ENCODE measurements at places on chromosomes 4 and X.

GRCh38 chr4:47340914-47341313, 122.6 kb downstream of the COMMD8 start:
- no peak for DNase-seq

GRCh38 chr4:15765910-15766697, 12.0 kb upstream of the CD38 start:
- DNase-seq, result no peak

GRCh38 chr4:8599657-8600056, 7.1 kb downstream of the CPZ start:
- DNase-seq, result no peak

GRCh38 chrX:118373538-118373937, 27.6 kb downstream of the WDR44 start:
- DNase-seq, result no peak

GRCh38 chrX:18017411-18017810, 156.3 kb upstream of the RAI2 start:
- no peak for DNase-seq

DNA sequence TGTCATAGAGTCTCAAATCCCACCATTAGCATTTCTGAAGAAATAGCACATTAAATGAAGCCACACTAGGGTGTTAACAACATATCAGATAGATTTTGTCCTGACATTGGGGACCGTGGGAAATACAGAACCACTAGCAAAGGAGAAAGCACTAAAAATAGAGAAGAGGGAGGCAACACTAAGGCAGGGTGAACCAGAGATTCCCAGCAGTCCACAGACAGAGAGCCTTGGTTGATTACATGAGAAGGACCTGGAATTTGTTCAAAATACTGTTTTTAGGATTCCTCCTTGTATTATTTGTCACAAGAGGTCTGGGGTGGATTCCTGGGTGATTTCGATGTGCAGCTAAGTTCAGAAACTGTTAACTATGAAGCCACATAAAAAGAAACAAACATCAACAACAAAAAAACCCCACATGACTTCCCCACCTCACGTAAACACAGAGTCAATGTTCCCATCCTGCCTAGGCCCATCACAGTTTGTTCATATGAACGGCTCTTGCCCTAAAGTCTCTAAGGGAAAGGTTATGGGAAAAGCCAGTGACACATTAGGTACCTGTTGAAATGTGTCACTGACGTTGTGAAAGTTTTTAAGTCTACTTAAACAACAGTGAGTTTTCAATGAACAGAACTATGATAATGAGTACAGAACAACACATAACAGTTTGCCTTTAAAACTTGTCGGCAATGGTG, 23.6 kb upstream of the GRSF1 start:
- DNase-seq, result no peak

- DNase-seq, result no peak
These were observed 13.3 kb upstream of the TBC1D19 start for GRCh38 chr4:26570596-26570995.

GRCh38 chr4:75892508-75892907, 9.7 kb downstream of the PPEF2 start:
- peak; percentile 58 for DNase-seq

DNA sequence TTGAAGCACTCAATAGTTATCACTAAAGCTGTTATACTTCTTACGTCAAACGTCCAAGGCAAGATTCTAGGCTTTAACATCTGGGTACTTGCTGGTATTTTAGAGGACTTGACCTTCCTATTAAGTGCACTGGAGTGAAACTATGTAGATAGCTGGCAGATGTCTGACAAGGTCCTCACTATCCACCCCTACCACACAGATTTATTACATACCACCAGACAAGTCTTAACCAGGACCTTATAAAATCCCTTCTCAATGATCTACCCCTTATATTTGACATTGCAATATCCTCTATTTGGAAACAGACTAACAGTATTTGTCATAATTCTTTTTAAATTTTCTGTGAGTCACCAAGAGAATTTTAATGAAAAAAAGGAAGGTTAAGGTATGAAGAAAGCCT, 78.8 kb downstream of the PDGFC start:
- no peak for DNase-seq

DNA sequence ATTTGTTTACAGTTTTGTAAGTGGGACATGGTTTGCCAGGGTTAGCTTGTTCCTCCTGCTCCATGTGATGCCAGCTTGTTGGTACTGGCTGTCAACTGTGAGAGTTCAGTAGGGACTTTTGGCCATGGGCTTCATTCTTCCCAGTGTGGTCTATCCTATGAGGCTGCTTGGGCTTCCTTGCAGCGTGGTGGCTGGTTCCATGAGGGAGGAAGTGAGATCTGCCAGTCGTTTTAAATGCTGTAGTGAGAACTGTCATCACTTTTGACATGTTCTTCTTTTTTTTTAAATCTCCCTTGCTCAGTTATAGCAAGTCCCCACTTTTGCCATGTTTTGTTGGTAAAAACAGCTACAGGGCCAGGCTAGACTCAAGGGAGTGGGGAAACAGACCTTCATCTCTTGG, 15.9 kb downstream of the NSD2 start:
- no peak for DNase-seq

GRCh38 chr4:35516102-35516501, 728.2 kb downstream of the ARAP2 start:
- DNase-seq, result no peak

- peak; percentile 36 for DNase-seq
These were observed 487 bp downstream of the HMGB2 start for GRCh38 chr4:173333658-173334084.

DNA sequence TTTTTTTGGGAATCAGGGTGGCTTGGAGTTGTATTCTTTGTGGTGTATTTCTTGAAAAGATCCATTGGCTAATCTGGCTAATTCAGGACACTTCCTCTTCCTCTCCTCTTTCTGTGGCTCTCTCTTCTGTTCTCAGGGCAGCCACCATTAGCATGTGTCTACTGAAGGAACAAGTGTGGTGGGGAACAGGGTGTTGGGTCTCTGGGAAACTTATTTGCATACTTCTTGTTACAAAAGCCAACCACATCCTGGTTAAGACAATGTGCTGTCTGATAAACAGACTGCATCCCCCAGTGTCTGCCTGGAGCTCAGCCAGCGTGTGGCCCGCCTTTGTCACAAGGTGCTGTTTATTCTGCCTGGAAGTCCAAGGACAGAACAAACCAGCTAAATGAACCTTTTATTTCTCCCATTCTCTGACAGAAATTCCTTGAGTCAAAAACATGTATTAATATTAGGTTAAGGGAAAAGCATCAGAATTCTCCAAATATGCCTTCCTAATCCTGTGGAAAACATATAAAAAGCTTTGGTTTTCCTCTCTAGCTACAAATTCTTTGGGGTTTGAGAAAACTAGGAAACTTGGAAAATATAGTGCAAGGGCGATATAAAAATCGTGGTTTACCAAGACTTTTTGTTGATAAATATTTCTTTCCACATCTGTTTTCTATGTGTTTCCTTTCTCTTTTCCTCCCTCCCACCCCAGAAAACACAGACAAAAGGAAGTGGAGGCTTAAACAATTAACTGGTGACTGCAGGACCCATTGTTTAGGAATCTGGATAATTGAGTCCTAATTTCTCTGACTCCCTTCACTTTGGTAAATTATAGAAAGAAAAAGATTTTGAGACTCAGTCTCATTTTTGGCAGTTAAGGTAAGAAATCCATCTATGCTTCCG, 203.6 kb downstream of the SPRY1 start:
- peak; percentile 60 for DNase-seq

GRCh38 chr4:17173300-17173699, 274.9 kb upstream of the LDB2 start:
- DNase-seq, result peak; percentile 65

DNA sequence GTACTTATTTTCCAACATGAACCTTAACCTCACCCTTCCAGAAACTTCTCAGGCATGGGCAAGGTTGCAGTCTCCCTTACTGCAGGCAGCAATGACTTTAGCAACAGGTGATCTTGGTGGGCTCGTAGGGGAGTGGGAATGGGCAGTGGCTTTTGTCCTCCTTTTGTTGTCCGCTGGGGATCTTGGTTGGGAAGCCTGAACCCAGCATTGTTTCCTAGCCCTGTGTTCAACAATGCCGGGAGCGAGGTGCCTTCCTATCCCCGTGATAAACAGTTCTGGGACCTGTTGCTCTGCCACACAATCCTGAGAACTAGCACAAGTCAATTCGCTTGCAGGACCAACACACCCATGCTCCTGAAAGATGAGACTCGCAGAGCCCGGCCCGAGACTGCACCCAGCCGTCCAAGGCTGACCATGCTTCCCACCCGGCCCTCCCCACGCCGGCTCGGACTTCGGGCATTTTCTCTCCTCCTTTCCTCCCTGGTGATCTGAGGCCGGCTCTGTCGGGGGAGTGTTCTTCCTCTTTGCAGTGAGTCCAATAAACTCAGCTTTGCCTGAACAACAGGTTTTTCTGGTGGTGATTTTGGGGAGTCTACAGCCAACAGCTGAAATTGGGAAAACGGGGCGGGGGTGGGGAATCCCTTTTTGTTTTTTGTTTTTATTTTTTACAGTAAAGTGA, 20.2 kb downstream of the IRAK1 start:
- DNase-seq, result no peak

- DNase-seq, result no peak
These were observed 75.1 kb downstream of the PRKX start for GRCh38 chrX:3638280-3638873.

DNA sequence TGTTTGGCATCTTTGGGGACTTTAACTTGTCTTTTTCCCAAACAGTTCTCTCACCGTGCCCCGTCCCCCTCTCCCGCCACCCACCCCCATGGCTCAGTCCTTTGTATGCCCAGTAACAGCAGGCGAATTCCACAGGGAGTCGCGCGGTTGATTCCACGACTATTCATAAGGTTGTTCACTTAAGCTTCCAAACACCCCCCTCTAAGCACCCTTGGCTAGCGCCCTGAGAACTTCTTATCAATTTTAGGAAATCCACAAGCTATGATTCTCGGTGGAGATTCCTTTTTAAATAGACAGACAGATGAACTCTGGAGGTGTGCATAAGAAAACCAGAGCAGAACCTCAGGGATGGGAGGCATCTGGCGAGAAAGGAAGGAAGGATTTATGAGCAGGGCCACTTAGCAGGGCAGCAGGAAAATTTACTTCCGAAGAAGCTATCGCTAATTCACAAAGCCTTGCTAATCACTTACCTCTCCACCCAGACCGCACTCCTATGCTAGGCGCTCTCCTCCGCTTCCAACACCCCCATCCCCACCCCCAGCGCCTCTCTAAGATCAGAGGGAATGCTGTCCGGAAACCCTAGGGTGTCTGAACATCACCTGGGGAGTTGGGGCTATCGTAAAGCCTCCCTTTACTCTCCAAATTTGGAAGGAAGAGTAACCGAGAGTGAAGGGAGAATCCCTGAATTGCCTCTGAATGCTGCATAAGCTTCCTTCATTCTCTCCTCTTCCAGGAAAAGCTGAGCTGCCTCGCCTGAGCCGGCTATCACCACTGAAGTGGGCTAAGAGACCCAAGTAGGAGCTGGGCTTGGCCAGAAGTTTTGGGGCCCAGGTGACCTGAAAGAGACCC, 1.7 kb downstream of the UNC5C start:
- peak; percentile 41 for DNase-seq

GRCh38 chrX:110293658-110294057, 24.2 kb downstream of the AMMECR1 start:
- no peak for DNase-seq

DNA sequence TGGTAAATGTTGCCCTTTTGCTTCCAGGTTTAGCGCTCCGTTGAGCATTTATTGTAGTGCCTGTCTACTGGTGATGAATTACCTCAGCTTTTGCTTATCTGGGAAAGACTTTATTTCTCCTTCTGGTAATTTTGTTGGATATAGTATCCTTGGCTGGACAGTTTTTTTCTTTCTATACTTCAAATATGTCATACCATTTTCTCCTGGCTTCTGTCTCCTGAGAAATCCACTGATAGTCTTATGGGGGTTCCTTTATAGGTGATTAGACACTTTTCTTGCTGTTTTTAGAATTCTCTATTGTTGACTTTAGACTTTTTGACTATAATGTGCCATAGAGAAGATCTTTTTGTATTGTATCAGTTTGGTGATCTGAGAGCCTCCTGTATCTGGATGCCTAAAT, 73.5 kb downstream of the ARFIP1 start:
- DNase-seq, result no peak

- DNase-seq, result no peak
These were observed 2.5 kb downstream of the COQ2 start for GRCh38 chr4:83282049-83282535.

DNA sequence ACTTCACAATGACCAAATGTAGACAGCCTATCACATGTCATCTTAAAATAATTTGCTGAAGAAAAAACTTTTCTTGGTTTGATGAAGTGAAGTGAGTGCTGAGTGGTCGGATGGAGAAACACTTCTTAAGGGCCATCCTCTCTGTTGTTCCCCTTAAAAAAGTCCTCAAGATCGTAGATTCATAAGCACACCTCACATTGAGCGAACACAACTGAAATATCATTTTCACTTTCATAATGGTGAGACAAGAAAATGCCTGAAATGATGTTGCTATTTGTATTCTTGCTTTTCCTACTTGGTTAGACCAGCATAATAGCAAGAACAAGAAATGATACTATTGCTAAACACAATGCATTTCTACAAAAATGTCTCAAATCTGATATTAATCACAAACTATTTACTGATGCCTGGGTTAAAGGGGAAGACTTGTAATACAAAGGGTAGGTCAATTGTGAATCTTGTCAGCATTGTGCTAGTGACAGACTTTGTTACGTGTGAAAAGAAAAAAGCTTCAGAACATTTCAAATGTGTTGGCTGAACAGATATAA, 305.6 kb upstream of the NR3C2 start:
- DNase-seq, result no peak

GRCh38 chr4:40206426-40206825, 9.6 kb downstream of the RHOH start:
- DNase-seq, result no peak

- DNase-seq, result no peak
These were observed 130.1 kb downstream of the ADAM29 start for GRCh38 chr4:175048111-175048784.

- DNase-seq, result peak; percentile 82
These were observed at the start of gene TCEAL3 for GRCh38 chrX:103607364-103608305. TCEAL3 (plus strand) TSS chrX:103607963; CDS start chrX:103609065, 1,102 bp downstream.

- no peak for DNase-seq
These were observed 482.4 kb downstream of the SPRY1 start for GRCh38 chr4:123878976-123879375.
